Activated CD8-positive, alpha-beta T cell treated with anti-CD3 and anti-CD28 coated beads for 36 hours (primary cell): ENCODE measurements at places on chromosomes 3 and 15. TPM values are rescaled to one million over a fixed set of nuclear protein-coding genes. Genes with fewer than 3 reads are reported as not detected.
A peak's percentile ranks its signal among the peaks of the same experiment; 100 is the strongest.

GRCh38 chr15:55894399-55894965 is 98.9 kb downstream of the NEDD4 start:
- no peak for DNase-seq

DNA sequence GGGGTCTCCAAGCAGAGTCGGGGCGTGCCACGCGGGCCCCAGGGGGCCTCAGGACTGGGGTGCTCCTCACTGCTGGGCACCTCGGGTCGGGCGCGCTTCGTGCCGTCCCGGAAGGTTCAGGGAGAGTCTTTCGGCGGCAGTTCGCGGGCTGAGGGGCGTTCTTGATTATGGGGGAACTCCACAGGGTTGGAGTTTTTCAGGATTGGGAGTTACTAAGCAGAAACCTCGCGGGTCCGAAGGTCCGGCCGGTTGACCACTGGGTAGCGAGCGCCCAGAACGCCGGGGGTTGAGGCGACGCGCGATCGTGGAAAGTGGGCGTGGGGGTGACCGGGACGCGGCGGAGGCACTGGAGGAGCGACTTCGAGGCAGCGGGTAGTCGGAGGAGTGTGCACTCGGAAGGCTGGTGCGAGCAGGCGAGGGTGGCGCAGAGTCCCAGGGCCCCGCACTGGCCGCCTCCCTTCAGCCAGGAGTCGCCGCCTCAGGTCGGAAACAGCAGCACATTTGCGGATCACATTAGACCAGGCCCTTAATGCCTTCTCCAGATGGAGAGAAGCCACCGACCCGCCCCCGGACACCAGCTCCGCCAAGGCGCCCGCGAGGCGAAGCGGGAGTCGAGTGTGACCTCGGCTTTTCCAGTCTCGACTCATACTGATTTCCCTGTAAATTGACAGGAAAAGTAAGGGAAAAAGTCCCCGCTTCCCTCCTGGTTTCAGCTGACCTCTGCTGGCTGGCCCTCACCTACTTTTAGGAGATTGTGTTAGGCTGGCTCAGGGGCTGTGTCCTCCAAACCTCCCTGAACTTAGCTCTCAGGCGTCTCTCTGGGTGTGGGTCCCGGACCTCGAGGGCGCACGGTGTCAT is 685 bp downstream of the ADAMTSL3 start:
- DNase-seq: no peak

GRCh38 chr15:67178569-67179210 is 75.8 kb downstream of the AAGAB start:
- DNase-seq: no peak

CLRN1 gene
- not detected for total RNA-seq

FOXB1 gene
- total RNA-seq: 0.13 TPM

OR4F15 gene
- total RNA-seq: not detected

GRCh38 chr3:42936157-42936981 is 30.4 kb downstream of the ZNF662 start:
- peak; percentile 10 for DNase-seq

SYNPR gene
- not detected for total RNA-seq

UROC1 gene
- total RNA-seq: not detected

TBL1XR1 gene
- total RNA-seq: 158 TPM

- DNase-seq: no peak
Measured at GRCh38 chr15:71708051-71708429, 102.3 kb upstream of the NR2E3 start.

GRCh38 chr3:115706311-115706829 is 83.1 kb downstream of the GAP43 start:
- no peak for DNase-seq

LRTM1 gene
- total RNA-seq: not detected

ARGFX gene
- not detected for total RNA-seq

DNA sequence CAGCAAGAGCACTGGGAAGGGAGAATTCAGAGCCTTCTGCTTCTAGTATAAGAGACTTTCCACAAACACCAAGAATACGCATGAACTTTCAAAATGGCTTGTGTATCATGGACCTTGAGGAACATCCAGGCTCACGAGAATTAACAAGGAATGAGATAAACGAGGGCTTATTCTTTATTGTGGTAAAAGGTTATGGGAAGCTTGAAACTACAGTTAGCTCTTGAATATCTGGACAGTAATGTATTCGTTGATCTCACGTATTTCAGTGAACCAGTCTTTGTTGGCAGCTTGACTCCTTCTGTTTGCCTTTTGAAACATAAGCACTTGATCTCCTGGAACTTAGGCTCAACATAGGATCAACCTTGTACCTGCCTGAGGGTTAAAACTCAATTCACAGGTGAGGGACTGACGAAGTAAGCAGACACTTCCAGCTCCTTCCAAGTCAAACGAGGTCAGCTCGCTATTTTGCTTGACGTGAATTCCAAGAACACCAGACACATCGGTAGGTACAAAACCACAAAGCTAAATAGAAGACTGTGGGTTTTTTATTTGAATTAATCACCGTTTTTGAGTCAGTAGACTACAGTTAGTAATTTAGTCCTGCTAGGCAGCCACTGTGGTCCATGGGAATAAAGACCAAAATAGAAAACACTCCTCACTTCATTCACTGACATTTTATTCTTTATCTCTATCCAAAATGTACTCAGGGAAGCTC is 30.8 kb downstream of the GALNT15 start:
- DNase-seq: peak; percentile 15

DNA sequence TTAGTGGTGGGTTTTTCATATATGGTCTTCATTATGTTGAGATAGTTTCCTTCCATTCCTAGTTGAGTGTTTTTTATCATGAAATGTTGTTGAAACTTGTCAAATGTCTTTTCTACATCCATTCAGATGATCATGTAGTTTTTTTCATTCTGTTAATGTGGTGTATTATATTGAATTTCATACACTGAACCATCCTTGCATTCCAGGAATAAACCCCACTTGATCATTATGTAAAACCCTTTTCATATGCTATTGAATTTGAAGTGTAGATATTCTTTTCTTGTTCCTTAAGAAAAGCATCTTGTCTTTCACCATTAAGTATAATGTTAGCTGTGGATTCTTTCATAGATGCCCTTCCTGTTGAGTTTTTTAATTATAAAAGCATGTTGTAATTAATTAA is 42.9 kb downstream of the PIAS1 start:
- DNase-seq: no peak

DNA sequence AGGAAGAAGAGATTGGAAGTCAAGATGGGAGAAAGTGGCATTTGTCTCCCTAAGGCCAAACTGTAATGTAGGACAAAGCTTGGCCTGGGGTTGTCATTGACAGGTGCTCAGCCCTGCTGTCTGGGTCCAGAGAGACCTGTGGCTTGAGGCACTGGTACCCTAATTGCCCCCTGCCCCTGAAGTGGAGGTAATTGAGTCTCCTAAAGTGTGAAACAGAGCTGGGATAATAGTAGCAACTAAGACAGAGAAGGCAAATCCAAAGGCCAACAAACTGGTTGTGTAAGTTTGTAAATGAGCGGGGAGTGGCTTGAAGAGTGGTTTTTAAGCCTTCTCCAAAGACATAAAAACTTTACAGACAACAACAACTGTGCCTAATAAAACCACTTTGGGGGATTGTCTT is 264.2 kb upstream of the ROPN1 start:
- DNase-seq: no peak

ASB14 gene
- not detected for total RNA-seq

DNA sequence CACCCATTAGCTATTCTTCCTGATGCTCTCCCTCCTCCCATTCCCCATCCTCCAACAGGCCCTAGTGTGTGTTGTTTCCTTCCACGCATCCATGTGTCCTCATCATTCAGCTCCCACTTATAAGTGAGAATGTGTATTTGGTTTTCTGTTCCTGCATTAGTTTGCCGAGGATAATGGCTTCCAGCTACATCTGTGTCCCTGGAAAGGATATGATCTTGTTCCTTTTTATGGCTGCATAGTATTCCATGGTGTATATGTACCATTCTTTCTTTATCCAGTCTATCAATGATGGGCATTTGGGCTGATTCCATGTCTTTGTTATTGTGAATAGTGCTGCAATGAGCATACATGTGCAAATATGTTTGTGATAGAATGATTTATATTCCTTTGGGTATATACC is 56.3 kb downstream of the CFAP20DC start:
- DNase-seq: no peak

DNA sequence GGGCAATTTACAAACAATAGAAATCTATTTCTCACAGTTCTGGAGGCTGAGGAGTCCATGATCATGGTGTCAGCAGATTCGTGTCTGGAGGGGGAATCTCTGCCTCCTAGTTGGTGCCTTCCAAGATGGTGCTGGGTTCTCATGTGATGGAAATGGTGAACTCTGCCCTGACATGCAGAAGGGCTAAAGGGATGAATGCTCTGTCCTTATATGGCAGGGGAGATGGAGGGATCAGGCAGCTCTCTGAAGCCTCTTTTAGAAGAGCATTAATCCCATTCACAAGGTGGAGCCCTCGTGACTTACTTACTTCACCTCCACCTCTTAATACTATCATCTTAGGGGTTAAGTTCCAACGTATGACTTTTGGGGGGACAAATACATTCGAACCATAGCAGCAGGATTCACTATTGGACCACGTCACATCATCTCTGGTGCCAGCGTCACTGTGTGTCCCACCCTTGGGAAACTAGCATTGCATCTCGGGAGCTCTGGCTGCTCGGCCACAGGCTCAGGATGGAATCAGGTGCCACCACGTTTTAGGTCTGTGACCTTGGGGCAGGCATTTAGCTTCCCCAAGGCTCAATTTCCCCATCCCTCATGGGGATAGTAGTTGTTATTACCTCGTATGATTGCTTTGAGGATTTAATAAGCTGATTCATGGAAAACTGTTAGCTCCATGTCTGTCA is 53.0 kb downstream of the SV2B start:
- DNase-seq: no peak

GRCh38 chr3:10419637-10420232 is 85.7 kb downstream of the ATP2B2 start:
- DNase-seq: peak; percentile 69

DNA sequence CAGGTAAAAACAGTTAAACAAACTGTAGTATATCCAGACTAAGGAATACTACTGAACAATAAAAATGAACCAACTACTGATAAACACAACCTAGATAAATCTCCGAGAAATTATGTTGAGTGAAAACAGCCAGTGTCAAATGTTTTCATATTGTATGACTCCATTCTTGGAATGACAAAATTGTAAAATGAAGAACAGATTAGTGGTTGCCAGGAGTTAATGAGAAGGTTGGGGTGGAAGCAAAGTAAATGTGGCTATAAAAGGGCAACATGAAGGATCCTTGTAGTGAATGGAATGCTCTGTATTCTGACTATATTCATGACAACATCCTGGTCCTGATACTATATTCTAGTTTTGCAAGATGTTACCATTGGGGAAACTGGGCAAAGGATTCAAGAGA is 27.5 kb upstream of the ACKR4 start:
- no peak for DNase-seq

AHSG gene
- total RNA-seq: not detected

ENTPD3 gene
- total RNA-seq: not detected

DNA sequence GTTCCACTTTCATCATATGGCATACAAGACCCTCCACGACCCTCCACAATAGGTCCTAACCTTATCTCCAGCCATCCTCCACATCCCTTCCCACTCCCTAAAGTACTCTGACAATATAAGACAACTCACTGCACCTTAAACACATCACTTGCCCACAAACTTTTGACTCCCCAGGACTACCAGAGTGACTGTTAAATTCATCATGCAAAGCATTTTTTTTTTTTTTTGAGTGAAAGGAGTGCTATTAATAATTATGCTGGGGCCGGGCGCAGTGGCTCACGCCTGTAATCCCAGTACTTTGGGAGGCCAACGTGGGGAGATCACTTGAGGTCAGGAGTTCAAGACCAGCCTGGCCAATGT is 55.8 kb downstream of the OSBPL10 start:
- no peak for DNase-seq

DNA sequence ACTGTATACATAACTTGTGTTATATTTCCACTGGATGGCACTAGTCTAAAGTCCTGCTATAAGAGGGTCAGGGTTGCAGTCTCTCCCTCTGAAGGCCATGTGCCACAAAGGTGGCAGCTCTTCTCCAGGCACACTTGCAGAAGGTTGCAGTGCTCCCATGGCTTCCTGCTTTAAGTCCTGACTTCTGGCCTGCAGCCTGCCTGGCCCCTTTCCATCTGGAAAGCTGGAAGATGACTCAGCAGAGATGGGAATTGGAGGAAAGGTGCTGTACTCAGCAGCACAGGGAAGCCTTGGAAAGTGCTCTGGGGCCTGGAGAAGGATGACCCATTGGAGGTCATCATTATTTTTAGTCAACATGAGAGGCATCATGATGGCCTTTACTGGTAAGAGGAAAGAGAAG is 40.9 kb upstream of the MRPL3 start:
- no peak for DNase-seq

CPNE9 gene
- total RNA-seq: not detected

GRCh38 chr3:63644212-63644797 is 8.2 kb upstream of the SNTN start:
- DNase-seq: no peak

KCNAB1 gene
- total RNA-seq: not detected

DNA sequence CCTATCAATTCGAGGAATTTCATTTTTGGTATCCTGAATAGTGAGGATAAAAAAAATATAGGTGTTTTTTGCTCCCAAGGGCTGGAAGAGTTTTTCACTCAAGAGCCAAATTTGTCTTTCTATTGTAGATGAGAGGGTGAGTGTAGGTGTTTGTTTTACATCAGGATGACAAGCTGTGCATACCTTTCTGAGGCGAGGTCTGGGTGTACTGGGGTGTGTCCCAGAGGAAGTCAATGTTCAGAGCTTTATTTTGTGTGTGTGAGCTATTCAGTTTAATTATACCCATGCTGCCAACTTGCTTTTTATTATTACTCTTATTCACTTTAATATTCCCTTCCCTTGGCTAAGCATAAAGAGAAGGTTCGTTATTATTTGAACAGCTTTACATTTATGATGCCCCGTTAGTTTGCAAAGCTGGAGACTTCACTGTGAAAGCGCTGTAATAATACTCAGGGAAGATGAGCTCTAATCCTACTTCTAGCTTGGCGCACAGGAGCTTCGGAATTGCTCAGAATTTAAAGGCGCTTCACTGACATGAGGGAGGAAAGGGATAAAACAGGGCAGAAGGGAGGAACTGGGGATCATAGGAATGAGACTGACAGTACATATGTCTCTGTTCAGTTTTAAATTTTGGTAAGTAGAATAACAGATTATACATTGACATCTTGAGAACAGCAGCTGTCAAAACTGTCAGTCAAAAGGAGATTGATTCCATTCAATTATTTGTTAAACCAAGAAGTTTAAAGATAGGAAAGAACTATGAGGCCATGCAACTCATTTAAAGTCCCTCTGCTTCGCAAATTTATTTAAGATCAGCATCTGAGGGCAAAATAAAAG is 117.7 kb upstream of the TP63 start:
- no peak for DNase-seq

DNA sequence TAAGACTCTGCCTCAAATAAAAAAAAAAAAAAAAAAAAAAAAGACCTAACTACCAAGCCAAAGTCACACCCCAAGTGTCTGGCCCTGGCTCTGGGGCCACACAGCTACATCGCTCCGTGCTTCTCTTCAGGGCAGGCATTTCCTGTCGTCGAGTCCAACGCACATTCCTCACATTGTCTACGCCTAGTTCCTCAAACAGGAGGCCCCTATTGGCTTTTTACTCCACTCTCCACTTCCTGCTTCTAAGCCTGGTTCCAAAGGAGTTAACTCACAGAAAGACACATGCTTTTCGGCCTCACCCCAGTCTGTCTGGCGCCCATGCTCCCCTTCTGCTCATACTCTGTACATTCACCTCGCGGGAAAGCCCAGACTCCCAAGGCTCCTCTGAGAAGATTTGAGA is 28.8 kb downstream of the KNG1 start:
- DNase-seq: peak; percentile 17
